NCI-H2029 treated with DMSO at 0.1 percent for 48 hours (cell line): ENCODE measurements at places on chromosomes 11 and 22.

GRCh38 chr11:70931430-70931829 is 320.9 kb downstream of the SHANK2 start:
- no peak for DNase-seq

DNA sequence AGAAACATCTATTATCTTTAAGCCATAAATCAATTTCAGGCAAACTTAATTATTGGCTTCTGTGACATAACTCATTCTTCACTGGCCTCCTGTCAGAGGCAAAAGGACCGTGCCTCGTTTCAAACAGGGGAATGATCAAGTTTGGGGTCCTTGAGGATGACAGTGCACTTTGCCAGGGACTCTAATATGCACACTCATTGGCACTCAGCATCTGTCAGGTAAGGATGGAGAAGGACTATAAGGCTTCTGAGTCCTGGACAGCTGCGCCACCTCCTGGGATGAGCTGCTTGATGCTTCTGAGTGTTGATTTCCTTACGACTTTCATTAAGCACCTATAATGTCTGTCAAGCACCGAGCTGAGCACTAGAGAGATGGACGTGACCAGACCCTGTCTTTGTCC is 20.2 kb downstream of the BPIFC start:
- DNase-seq = no peak

DNA sequence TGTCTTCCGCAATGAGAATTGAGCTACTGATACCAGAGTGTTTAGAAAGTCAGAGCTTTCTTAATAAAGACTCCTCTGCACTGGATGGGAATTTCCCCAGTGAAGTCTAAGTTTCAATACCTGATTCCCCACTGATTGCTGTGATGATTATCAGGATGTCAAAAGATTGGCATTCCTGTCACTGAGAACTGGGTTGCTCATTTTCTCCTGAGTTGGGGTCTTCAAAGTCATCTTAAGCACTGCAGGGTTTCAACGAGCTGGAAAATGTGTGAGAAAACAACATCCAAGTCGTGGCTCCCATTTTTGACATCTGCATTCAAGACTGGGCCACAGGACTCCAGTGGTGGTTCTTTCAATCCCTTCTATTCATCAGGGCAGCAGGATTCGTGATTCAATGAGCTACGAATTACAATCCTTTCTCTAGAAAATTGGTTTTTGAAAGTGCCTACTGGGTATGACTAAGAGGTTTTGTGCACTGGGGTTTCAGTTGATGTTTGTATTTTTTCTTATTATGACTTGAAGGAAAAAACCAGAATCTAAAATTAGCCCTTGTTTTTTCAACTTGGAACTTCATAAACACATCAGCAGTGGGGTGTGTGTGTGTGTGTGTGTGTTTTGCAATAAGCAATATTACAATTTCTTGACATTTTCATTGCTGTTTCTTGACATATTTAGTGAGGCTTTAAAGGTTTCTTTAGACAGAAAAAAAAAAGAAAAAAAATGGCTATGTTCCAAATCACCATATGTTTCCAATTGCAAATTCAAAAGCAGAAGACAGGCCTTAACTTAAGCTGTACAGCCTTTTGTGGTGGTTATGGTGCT is 233.0 kb downstream of the FAM76B start:
- DNase-seq = no peak

GRCh38 chr11:33454264-33454663 is 197.1 kb downstream of the HIPK3 start:
- no peak for DNase-seq

GRCh38 chr11:76835928-76836612 is 24.6 kb upstream of the ACER3 start:
- DNase-seq = peak; percentile 91

DNA sequence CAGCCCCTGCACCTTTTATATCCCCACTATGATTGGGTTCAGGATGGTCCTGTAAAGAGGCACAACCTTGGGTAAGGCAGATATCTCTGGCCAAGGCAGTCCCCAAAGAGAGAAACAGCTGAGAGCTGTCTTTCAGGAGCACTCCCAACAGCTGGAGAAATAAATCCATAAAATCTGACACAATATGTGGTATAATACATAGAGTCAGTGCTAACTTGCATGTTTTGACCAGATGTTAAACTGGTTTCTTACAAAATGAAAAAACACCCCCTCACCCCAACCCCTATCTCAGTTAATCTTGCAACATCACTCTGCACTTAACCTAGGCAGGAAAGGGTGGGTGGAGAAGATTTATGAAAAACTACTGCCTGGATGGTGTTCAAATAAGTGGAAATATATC is 44.0 kb upstream of the C11orf87 start:
- no peak for DNase-seq

GRCh38 chr11:65898656-65899355 is 1.4 kb downstream of the FOSL1 start:
- DNase-seq = no peak

DNA sequence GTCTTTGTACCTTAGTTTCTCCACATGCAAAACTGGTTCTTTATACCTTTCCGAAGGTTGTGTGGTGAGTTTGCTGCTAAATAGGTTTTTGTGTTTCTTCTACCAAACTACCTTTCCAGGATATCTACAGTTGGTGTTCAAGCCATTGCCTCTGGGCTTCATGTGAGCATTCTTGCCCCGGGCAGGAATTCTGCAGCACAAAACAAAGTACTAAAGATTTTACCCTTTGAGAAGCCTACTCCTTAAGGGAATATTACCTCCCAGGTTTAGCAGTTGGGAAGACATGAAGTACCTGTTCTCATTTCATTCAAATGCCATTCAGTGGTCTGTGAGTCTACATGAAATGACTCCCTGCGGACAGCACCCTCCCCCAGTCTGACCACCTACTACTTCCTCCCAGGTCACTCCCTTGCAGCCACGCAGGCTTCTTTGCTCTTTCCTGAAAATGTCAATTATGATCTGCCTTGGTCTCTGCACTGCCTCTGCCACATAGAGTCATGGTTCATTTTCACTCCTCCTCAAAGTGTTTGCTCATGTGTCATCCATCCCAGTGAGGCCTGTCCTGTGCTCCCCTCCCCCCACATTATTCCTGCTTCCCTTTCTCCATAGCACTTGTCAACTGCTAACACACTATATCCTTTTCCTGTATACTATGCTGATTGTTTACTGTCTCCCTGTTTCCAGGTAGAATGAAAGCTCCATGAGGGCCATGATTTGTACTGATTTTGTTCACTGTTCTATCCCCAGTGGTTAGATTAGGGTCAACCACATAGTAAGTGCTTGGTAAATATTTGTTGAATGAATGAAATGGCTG is 36.9 kb downstream of the PACS1 start:
- DNase-seq = no peak

GRCh38 chr11:12430351-12430750 is 53.0 kb downstream of the PARVA start:
- DNase-seq = no peak

- DNase-seq = no peak
Measured at GRCh38 chr22:24431309-24432034, 4.1 kb downstream of the ADORA2A start.

- no peak for DNase-seq
Measured at GRCh38 chr22:46287873-46288751, 8.6 kb upstream of the GTSE1 start.

GRCh38 chr11:131675121-131675888 is 304.9 kb downstream of the NTM start:
- DNase-seq = no peak

DNA sequence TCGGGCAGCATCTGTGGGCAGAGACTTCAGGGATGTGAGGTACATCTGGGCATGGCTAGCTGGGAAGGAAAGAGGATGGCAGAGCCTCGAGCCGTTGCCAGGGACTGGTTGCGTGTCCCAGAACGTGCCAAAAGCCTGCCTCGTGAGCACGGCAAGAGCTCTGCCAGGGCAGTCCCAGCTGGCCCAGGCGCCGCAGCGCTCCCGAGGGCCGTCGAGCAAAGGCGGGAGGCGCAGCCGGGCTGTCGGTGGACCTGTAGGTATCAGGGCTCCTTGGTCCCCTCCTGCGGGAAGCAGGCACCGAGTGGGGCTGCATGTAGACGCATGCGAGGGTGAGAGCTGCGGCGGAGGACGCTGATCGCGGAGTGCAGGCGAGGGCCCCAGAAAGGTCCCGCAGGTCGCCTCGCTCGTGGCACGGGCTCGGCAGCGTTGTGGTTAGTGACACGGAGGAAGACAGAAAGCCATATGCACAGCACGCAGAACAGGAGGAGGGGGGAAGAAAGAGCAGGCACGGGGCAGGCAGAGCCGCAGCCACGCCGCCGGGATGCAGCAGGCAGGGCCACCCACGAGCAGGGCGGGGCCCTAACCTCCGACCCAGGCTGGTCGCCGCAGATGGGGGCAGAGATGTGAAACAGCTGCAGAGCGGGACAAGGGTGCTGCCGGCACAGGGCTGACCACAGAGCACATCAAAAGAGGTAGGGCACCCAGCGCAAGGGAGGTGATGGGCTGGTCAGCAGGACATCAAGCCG is 18.0 kb downstream of the LSP1 start:
- no peak for DNase-seq

GRCh38 chr11:68036717-68037239 is 2.0 kb upstream of the TCIRG1 start:
- DNase-seq = no peak

DNA sequence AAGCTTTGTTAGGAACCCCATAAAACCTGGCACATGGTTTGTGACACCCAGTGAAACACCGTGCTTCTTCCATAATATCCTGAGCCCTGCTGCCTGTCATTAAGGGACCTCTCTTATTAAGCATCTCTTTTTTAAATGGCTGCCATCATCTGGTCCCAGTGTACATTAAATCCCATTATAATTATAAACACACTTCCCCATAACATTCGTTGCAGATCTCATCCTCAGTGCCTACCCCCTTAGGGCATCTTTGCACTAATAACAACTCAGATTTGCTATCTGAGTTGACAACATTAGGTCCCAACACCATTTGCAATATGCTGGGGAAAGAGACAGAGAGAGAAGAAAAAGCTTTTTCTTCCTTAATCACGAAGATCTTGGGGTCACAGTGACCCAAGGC is 4.7 kb upstream of the ZBTB16 start:
- no peak for DNase-seq

- DNase-seq = peak; percentile 65
Measured at GRCh38 chr11:77966338-77966737, 28.1 kb downstream of the INTS4 start.

GRCh38 chr11:85310479-85310878 is 316.7 kb downstream of the DLG2 start:
- no peak for DNase-seq

- no peak for DNase-seq
Measured at GRCh38 chr11:70220920-70221319, 17.8 kb downstream of the FADD start.

DNA sequence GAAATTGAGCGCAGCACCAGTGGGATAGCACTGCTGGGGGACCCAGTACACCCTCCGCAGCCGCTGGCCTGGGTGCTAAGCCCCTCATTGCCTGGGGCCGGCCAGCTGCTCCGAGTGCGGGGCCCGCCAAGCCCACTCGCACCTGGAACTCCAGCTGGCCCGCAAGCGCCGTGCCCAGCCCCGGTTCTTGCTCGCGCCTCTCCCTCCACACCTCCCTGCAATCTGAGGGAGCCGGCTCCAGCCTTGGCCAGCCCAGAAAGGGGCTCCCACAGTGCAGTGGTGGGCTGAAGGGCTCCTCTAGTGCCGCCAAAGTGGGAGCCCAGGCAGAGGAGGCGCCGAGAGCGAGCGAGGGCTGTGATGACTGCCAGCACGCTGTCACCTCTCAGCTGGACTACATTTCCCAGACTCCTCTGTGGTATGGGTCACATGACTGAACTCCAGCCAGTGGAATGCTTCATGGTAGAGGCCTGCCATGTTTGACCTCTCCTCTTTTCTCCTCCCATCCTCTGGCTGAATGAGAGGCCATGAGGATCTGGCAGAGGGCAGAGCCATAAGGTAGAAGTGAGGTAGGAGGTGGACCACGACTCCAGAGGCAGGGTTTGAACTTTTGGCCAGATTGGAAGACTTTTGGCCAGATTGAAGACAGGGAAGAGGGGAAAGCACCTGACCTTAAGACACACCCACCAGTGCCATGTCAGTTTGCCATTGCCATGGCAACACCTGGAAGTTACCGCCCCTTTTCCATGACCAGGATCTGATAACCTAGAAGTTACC is 6.2 kb downstream of the MRGPRD start:
- DNase-seq = no peak

GRCh38 chr11:65709661-65710060 is 2.4 kb upstream of the KAT5 start:
- no peak for DNase-seq

DNA sequence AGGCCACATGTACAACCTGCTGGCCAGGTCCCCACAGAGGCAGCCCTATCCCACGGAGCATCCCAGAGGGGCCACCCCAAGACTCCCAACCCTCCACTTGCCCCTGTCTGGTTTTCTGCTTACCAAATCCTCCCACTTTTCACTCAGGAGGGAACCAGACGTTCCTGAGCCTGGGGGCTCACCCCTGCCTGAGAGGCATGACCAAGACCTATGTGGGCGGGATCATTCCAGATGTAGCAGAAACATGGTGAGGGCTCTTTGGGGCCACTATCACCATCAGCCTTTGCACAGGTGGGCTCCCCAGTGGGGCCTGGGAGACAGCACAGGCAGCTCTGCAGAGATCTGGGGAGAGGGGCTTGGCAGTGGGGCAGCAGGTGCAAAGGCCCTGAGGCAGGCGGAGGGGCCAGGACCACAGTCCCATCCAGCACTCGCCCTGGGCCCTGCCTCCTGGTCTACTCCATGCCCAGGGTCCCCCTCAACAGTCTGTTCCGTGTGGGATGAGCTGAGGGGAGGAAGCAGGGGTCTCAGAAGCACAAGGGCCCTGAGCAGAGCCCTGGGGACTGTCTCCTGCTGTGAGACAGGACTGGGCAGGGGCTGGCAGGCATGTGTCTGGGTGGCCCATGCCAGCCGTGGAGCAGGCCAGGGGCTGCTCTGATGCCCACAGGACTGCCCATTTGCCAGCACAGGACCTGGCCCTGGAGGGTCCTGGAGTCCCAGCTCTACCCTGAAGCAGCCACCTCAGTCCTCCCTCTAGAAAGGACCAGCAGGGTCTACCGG is 9.4 kb downstream of the PIM3 start:
- DNase-seq = no peak

DNA sequence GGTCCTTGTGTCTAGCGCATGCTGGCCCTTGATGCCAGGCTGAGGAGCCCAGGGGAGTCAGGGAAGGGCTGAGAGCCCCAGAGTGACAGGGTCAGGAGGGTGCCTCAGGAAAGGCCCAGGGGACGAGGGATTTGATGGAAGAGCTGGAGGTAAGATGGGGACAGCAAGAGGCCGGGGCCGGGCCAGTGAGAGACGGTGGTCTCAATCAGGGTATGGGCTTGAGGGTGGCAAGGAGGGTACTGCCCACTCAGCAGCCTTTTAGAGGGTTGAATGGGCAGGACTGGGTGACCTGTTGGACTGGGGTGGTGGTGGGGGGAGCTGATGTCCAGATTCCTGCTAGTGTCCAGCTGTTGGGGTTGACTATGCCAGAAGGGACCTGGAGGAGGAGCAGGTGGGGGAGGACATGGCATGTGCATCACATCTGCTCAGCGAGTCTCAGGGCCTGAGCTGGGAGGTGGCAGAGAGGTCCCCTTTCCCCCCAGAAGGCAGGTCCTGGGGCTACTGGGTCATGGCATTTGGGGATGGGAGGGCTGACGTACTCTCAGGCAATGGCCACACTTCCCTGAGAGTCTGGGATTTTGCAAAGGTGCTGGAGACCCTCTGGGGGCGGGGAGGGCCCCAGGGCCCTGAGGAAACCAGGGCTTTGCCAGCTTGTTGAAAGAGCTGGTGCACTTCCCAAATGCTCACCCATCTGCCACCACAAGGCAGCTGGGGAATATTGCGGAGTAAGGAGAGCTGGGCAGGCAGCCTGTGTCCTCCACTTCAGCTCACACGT is 18.4 kb downstream of the MYO7A start:
- no peak for DNase-seq
